Foreskin fibroblast (primary cell): ENCODE measurements at places on chromosomes 6 and 20.

DNA sequence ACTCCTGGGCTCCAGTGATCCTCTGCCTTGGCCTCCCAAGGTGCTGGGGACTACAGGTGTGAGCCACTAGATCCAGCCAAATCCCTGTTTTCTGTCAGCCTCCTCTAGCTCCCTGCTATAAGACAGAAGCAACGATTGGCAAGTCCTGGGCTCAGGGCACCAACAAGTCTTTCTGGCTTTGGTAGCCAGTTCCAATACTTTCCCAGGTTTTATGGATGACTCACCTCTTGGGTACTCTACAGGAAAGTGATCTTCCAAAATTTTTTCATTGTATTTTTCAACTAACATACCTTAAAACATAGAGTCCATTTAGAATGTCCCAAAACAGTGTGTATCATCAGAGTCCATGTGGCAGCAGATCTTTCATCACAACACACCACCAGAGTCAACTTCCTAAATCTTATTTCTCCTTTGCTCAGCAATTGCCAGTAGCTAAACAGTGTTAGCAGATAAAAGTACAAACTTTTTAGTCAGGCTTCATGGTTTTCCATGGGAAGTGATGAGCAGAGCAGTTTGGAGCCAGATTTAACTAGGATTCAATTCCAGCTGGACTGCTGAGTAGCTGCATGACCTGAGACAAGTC, 13.3 kb downstream of the GABBR1 start:
- DNase-seq, result no peak

DNA sequence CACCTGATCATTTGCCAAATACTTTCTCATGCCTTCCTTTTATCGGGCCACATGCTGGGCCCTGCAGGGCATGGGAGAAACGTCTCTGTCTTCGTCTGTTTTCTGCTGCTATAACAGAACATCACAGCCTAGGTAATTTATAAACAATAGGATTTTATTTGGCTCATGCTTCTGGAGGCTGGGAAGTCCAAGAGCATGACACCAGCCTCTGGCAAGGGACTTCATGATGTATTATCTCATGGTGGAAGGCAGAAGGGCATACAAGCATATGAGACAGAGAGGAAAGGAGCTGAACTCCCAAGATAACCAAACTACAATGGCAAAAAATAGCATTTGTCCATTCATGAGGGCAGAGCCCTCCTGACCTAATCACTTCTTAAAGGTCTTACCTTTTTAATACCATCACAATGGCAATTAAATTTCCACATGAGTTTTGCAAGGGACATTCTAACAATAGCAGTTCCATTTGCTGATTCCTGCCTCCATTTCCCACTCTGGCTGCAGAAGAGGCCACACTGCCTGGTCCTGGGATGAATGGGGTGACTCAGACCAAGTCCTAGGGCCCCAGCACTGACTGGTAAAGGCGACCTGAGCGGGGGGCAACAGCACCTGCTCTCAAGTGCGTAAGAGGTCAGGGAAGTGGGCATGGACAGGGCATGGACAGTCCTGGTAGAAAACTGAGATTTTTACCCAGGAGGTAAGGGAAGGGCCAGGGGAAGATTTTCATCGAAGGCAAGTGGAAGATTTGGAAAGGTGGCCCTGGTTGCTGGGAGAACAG, 5.1 kb upstream of the ZBP1 start:
- no peak for DNase-seq

- no peak for DNase-seq
These were observed 1.7 kb downstream of the CAP2 start for GRCh38 chr6:17395112-17395511.

GRCh38 chr20:58664331-58664730, 13.2 kb downstream of the STX16 start:
- DNase-seq, result no peak

DNA sequence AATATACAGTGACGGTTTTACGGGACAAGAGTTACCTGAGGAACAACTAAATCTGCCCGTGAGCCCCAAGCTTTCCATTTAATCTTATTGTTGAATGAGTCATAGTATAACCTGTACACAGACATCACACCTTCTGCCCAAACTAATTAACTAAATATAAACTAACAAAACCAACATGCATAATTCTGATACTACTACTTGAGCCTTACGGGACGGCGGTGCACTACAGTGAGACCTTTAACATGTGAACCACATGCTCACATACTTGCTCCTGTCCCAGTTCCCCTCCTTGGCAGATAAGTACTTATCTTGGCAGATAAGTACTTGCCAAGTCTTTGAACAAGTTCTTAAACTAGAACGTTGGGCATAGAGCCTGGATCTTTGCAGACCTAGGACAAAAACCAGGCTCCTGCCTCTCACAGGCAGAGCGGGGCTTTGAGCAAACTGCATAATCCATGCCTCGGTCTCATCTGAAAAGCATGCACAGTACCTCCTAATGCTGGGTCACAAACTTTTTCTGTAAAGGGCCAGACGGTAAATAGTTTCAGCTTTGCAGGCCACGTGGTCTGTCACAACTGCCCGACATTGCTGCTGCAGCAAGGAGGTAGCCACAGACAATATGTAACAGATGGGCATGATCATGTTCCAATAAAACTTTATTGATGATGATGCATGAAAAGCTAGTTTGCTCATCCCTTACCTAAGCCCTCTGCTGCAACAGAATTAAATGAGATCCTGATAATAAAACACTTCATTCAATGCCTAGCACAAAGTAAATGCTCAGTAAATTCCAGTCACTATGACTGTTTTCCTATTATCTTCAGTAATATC, 23.0 kb downstream of the ZNF217 start:
- DNase-seq, result no peak

- DNase-seq, result no peak
These were observed 204.5 kb downstream of the ERMARD start for GRCh38 chr6:169955731-169956437.

DNA sequence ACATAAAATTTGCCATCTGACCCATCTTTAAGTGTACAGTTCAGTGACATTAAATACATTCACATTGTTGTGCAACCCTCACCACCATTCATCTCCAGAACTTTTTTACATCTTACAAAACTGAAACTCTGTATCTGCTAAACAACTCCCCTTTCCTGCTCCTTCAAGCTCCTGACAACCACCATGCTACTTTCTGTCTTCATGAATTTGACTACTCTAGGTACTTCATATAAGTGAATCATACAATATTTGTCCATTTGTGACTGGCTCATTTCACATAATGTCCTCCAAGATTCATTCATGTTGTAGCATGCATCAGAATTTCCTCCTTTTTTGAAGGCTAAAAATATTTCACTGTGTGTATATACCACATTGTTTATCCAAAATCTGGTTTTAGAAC, 86.9 kb upstream of the SMLR1 start:
- DNase-seq, result no peak

DNA sequence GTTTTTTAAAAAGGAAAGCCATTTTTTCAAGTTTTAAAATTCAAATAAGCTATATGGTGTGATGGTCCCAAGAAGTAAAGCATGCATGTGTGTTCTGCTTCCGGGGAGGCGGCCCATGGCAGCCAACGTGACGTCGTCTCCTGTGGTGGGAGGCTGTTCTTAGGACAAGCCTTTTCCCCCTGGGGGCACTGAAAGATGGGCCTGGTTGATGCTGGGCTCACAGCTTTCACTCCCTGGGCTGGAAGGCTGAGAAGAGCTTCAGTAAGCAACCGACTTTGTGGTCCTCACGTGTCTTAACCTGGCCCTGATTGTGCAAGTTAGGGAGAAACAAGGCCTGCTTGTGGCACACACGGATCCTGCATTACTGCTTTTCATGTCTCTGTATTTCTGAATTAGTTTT, 84.1 kb downstream of the SMOC2 start:
- no peak for DNase-seq

DNA sequence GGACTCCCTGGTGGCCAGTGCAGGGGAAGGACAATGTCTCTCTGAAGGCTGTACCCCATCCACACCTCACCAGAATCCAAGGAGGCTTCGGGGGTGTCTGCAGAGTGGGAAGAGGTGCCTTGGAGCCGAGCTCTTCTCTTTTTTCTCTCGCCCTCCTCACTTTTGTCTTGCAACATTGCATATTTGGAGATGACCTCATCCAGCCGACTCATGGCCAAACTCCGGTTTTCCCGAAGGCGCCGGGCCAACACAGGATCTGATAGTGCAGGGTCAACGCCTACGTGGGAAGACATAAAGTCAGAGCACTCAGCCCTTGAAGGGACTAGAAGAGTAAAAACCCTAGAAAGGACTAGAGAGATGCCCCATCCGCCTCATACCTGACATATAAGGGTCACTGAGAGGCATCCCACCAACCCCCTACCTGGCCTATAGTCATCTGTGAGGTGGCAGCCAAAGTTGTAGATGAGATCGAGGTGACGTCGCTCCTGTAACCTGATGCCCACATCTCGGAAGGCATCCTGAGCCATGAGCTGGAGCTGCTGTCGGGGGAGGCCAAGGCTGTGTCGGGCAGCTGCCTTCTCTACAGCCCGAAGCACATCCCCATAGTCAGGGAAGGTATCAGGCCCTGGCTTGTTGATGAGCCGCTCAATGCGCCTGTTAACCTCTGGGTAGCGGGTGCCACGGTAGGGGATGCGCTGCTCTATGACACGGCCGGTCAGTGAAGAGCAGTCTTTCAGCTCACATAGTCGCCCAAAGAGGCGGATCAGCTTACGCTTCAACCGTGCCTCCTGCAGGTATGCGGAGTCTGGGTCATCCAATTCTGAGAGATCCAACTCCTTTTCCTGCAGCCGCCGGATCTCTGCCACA, 3.0 kb upstream of the ZBTB22 start:
- DNase-seq, result peak; percentile 95

GRCh38 chr6:125658136-125658535, 91.3 kb upstream of the HEY2 start:
- DNase-seq, result no peak

DNA sequence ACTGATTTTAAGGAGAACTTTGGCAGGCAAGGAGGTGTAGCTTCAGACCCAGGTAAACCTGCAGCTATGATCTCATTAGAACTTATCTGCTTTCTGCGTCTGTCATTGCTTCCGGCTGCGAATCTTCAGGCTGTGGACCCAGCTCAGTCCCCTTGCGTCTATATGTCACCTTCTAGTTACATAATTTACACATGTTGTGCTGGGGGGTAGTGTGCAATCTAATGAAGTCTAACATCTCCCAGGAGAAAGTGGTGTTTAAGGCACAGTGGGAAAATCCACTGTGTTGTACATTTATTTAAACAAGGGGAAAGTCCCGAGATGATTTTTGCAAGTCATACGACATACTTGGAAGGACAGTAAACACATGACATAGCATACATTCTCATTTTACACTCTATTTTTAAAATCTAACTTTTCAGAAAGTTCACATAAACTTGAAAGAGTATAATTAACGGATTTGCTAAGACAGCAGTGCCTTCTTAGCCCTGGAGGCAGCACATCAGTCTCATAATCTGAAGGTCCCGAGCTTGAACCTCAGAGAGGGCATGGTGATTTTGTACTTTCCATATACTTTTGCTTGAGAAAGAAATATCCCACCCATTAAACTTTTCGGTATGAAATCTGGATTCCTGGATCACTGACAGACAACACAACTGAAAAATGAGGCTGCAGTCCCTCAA, 35.2 kb downstream of the GPX6 start:
- DNase-seq, result no peak

DNA sequence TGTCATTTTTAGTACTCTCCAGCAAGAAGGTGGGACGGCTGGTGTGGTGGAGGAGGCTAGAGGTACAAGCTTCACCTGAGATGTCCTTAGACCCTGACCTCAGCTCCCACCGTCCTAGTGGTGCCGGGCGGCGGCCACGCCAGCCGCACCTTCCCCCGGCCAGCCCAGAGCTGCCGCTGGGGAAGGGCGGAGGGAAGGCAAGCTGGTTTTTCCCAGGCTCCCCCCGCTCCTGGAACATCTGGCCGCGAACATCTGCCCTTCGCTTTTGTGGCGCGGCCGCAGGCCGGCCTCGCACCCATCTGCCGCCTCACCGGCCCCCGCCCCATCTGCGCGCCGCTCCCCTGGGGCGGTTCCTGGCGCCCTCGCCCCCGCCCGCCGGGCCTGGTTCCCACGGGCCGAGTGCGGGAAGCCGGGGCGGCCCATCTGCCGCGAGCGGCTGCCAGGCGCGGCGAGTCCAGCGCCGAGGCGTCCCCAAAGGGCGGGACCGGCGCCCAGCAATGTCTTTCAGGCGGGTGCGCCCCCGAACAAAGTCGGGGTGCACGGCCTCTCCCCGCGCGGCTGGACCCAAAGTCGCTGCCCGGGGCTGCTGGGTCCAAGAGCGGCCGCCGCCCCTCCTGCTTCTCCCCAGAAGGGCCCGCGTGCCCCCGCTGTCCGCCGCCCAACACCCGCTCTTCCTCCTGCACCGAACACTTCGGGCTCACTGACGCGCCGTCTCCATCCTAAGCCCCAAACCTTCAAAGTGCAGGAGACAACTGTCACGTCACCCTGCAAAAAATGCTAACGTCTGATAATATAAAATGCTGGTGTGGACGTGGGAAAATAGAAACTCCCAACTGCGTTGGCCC, 17.3 kb upstream of the ID1 start:
- DNase-seq, result no peak

DNA sequence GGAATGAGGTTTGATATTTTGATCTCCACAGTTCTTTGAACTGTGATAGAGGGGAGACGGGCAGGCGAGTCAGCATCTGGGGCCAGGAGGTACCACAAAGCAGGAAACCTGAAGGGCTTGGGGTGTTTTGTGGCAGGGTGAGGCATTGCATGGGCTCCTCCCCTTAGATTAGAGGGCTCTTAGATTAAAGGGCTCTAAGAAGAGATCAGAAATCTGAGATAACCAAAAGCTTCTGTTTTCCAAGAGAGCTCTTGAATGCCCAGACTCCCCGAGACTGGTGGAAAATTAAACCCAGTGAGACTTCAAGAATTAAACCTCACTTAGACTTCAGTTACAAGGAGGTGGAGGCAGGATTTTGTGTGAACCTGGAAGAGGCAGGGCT, 2.4 kb upstream of the GPX5 start:
- DNase-seq, result no peak

DNA sequence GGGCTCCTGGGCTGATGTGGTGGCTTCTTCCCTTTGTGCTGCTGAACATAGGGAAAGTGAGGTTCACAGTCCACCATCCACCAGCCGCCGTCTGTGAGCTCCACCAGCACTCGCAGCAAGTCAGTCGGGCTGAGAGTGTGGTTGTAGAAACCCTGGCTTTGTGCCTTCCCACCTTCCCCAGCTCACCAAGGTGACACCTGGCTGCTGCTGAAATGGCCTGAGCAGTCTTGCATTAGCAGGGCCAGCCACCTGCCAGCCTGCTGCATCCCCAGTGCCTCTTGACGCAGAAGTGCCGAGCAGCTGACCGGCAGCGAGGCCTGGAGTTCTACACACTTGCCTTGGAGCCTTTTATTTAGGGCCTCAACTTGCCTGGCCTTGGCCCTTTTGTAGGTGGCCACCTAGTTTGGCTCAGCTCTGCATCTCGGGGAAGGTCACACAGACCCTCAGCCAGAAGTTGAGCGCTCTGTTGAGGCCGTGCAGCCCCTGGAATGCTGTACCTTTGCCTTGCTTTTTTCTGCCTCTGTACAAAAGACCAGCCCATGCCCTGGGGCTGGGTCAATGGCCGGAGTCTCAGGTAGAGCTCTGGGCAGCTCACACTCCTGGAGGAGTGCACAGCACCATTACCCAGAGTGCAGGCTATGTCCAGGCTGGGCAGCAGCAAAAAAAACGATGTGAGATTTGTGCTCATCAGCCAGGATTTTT, 76.5 kb downstream of the PTPN1 start:
- no peak for DNase-seq
